Mesendoderm (in vitro differentiated cells): ENCODE measurements at places on chromosomes 16 and 17.

GRCh38 chr16:52548261-52549010 is 1.5 kb upstream of the TOX3 start:
- DNase-seq: peak; percentile 54

DNA sequence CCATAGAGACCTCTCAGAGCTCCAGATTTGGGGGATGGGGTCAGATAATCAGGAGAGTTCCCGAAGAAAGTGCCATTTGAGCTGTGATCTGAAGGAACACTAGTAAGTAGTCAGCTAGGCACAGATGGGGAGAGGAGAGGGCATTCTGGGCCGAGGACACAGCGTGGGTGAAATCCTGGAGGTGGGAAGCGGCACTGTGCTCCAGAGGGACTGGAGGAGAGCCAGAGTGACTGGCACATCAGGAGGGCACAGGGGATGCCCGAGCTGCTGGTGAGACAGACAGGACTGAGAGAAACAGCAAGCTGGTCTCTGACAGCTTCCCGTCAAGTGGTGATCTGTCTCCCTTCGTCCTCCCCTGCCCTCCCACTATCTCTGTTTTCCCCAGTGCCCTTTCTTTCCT is 40.6 kb downstream of the KNOP1 start:
- DNase-seq: no peak

GRCh38 chr16:19840524-19841110 is 44.0 kb downstream of the GPRC5B start:
- no peak for DNase-seq

- DNase-seq: no peak
Observed at GRCh38 chr17:43906951-43907424, 348 bp downstream of the MPP2 start.

DNA sequence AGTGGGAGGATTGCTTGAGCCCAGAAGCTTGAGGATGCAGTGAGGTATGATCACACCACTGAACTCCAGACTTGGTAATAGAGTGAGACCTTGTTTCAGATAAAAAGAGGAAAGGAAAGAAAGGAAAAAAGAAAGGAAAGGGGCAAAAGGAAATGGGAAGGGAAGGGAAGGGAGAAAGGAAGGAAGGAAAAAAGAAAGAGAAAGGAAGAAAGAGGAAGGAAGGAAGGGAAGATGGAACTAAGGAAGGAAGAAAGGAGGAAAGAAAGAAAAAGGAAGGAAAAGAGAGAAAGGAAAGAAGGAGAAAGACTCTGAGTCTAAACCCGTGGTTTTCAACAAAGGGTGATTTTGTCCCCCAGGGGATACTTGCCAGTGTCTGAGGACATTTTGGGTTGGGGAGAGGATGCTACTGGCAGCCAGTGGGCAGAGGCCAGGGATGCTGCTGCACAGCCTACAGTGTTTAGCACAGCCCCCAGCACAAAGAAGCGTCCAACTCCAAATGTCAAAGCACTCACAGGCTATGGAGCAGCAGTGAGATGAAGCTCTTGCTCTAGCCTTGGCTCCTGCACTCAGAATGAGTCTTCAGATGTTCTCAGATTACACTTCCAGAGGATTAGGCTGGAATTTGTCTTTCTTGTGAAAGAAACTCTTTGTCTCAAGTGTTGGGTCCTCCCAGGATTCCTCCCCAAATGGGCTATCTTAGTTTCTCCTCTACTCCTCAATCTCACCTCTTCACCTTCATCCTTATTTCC is 64.2 kb downstream of the BMERB1 start:
- peak; percentile 49 for DNase-seq

- peak; percentile 86 for DNase-seq
Observed at GRCh38 chr16:81711657-81712319, 67.3 kb upstream of the PLCG2 start.

GRCh38 chr16:76668207-76668725 is 391.1 kb downstream of the CNTNAP4 start:
- peak; percentile 79 for DNase-seq

- DNase-seq: no peak
Observed at GRCh38 chr17:60577147-60577915, 22.7 kb upstream of the PPM1D start.

DNA sequence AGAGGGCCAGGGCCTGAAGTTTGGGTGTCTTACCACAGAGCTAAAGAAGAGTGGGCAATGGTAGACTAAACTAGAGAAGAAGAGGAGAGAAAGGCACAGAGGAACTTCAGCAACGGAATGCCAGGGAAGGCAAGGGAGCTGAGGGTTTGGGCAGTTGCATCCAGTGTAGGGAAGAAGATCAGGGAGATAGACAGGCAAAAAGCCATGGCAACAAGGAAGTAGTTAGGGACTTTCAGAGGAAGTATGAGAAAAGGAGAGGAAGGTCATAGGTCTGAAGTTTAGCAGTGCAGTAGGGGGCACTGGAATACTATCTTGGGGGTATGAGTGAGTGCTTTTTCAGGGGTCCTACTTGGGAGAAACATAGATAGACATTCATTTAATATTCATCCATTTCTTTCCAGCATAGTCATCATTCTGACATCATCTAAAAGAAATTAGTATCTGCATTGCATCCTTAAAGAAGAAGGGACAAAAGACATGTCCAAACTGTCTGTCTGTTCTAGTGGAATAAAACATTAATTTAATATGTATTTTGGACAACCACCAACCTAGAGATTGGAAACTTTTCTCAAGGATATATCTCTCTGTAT is 2.2 kb upstream of the NF1 start:
- peak; percentile 28 for DNase-seq

DNA sequence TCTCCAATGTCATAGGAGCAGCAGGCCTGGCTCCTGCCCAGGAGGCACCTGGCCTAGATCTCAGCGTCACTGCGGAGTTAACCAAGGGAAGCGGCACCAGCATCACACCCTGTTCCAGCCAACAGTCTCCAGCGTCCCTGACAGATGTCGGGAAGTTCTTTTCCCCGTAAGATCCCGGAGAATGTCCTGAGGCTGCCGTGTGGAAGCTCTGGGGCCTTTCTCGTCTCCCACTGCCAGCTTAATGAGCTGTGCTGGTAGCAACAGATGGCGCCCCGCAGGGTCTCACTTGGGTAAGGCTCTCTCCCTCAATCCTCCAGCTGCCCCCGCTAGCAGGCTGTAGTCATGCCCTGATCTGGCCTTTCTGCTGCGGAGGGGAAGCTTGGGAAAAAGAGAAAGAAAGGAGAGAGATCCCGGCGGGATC is 57.5 kb downstream of the MARCHF10 start:
- peak; percentile 36 for DNase-seq

DNA sequence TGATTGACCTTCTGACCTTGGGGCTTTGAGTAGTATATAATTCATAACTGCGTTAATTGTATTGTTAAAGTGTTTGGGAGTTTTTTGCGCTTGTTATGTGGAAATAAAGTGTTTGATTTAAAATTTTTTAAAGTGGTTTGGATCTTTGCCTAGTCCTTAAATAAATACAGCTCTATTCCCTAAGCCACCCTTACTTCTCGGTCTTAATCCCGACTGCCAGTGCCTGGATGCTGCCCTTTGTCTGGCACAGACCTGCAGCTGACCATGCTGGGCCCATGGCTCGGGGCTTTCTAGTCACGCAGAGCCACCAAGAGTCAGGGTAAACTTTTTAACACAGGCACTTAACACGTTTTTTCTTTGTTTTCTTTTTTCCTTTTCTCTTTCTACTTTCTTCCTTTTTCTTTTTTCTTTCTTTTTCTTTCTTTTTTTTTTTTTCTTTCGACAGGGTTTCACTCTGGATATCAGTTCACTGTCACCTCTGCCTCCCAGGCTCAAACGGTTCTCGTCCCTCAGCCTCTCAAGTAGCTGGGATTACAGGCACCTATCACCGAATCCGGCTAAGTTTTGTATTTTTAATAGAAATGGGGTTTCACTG is 19.6 kb upstream of the SLC5A11 start:
- DNase-seq: no peak

DNA sequence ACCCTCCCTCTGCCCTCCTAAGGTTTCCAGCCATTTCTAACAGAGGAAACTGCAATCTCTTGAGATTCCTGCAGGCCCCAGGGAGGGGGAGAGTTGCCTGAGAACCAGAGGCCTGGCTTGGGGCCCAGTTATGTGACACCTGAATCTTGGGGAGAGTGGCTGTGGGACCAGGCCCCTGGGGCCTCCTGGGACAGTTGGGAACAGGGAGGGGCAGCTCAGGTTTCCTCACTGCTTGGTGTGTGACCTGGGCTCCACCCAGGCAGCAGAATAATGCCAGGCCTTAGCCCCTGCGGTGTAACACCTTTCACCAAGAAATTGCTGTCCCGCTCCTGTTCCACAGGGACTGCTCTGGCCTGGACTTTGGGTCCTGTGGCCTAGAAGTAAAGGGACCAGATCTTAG is 44.3 kb upstream of the CRHR1 start:
- DNase-seq: no peak

DNA sequence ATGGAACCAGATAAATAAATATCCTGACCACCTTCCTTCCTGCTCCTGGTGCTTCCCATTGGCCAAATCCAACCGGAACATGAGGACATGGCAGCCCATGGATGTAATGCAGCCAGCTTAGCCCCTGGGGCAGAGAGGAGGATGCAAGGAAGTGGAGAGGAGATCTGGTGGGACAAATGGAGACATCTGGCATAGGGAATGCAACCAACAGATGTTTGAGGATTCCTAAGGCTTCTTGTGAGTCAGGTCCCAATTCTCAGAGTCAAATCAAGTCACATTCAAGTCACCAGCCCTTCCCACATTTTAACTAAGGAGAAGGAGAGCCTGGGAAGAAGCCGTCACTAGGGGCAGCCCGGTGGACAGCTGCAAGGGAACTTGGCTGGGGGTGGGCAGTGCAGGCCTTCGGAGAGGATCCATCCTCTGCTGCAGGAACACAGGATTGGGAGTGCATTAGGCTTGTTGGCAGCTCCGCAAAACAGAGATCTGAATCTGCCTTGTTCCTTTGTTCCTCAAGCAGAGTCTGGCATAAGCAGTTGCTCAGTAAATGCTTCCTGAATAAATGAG is 62.8 kb upstream of the HS3ST2 start:
- no peak for DNase-seq

DNA sequence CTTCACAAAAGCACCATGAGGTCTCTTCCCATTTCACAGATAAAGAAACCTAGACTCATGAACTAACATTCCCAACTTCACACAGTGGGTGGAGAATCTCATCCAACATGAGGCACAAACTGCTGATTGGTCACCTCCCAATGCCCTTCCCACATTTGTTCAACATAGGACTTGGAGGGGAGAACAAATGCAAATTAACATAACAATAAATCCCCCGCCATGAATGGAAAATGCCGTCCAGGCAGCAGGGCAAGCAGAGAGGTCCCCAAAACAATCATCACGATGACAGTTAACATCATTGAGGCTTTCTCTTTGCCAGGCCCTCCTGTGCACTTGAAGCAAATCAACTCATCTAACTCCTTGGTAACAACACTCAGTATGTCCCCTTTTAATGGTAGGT is 185.3 kb downstream of the TMEM132E start:
- DNase-seq: no peak

GRCh38 chr17:29591737-29592608 is 959 bp upstream of the ANKRD13B start:
- peak; percentile 95 for DNase-seq

DNA sequence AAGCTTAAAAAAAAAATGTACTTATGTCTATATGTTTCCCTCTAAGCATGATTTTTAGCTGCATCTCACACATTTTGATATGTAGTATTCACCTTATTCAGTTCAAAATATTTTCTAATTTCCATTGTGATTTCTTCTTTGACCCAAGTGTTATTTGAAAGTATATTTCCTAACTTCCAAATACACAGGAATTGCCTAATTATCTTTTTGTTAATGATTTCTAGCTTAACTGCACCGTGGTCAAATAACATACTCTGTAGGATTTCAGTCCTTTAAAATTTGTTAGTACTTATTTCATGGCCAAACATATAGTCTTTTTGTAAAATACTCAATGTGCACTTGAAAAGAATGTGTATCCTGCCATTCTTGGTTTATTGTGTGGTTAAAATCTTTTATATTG is 11.3 kb downstream of the TMEM220 start:
- DNase-seq: no peak

DNA sequence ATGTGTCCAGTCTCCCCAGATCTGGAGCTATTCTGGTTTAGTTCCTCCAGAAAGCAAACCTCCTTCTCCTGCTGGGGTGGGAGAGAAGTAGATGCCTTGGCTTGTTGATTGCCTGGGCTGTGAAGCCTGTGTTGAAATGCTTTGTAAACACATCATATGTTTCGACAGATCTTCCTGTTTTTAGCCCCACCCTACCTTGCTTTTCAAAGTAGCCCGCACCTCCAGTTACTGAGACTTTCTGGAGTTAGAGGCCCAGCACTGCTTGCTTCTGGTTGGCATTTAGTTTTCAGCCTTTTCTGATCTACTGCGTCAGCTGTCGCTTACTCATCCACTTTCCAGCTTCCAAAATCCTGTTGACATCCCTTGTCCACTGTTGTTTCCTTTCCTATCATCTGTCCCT is 17.9 kb upstream of the NDEL1 start:
- no peak for DNase-seq

GRCh38 chr16:74304835-74305176 is 8.2 kb downstream of the PSMD7 start:
- DNase-seq: no peak

GRCh38 chr16:18979936-18980335 is 3.8 kb upstream of the TMC7 start:
- no peak for DNase-seq

GRCh38 chr17:10139577-10139976 is 58.8 kb downstream of the GAS7 start:
- DNase-seq: no peak
